ENCODE measurements at places on chromosomes 16 and 17. TPM values are rescaled to one million over a fixed set of nuclear protein-coding genes. Genes with fewer than 3 reads are reported as not detected.

The ZNF205 gene
- total RNA-seq: 10.4 TPM

The C17orf50 gene
- not detected for total RNA-seq

DNA sequence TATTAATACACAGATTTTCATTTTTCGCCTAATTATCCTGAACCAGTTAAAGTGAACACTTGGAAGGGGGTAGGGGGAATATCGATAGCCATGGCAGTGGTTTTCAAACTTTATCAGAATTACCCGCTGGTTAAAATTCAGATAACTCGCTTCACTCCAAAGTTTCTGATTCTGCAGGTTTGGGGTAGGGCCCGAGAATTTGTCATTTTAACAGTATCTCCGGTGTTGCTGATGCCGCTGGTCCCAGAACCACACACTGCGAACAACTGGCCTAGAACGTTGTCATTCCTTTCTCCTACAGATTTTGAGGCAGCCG, 313 bp upstream of the NSRP1 start:
- H3K27me3 ChIP-seq: no peaks in the 10 kb centered on the region
- H3K27ac ChIP-seq: peak overlapping the region; percentile 97
- H3K4me1 ChIP-seq: peaks cover 17% of the 10 kb centered on the region
- DNase-seq: no peak
- H3K36me3 ChIP-seq: peaks cover 26% of the 10 kb centered on the region

The HAP1 gene
- total RNA-seq: 0.94 TPM

DNA sequence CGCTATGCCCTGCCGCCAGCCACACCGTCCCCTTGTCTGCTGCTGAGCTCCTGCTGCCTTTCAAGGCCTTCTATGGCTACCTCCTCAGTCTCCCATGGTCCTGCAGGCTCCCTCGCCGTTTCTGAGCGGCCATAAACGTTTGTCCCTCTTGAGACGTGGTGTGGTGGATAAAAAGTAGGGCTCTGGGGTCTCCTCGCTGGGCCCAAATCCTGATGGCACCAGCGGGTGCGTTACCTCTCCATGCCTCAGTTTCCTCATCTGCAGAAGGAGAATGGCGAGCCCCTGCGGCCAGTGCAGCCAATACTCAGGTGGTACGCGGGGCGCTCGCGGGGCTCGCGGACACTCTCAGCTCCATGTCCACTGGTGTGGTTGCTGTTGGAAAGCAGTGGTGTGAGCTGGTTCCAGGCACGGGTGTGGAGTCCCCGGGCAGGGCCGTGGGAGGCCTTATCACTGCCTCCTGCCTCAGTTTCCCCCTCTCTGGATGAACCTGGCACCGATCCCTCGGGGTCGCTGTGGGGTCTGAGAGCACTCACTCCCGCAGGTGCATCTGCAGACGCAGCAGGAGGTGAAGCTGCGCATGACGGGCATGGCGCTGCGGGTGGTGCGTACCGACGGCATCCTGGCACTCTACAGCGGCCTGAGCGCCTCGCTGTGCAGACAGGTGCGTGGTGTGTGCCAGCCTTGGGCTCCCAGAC, 2.5 kb downstream of the SLC25A10 start:
- H3K27me3 ChIP-seq: no peaks in the 10 kb centered on the region
- DNase-seq: no peak
- H3K27ac ChIP-seq: no peak overlapping the region
- H3K36me3 ChIP-seq: no peaks in the 10 kb centered on the region

- peak overlapping the region; percentile 85 for H3K27ac ChIP-seq
- no peaks in the 10 kb centered on the region for H3K27me3 ChIP-seq
- peaks cover 52% of the 10 kb centered on the region for H3K4me1 ChIP-seq
- no peak for DNase-seq
- peak overlapping the region; percentile 28 for H3K4me3 ChIP-seq
These were observed 55.2 kb upstream of the MRTFB start for GRCh38 chr16:14015948-14016347.

DNA sequence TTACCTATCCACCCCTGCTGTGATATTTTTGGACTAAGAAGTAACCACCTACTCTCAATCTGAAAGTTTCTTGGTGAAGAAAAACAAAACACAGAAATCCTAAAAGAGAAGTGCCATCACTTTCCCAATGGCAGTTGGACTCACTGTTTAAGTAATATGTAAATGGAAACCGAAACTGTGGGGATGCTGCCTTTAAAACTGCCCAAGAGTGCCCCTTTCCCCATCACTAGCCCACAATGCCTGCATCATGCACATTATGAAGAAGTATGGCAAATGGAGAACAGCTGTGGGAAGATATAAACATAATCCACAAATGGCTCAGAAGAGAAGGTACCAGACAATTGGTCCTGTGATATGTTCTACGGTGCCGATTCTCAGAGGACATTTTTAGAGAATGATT, 33.5 kb upstream of the SLC6A2 start:
- H3K4me3 ChIP-seq: no peak overlapping the region
- no peaks in the 10 kb centered on the region for H3K27me3 ChIP-seq
- DNase-seq: no peak

DNA sequence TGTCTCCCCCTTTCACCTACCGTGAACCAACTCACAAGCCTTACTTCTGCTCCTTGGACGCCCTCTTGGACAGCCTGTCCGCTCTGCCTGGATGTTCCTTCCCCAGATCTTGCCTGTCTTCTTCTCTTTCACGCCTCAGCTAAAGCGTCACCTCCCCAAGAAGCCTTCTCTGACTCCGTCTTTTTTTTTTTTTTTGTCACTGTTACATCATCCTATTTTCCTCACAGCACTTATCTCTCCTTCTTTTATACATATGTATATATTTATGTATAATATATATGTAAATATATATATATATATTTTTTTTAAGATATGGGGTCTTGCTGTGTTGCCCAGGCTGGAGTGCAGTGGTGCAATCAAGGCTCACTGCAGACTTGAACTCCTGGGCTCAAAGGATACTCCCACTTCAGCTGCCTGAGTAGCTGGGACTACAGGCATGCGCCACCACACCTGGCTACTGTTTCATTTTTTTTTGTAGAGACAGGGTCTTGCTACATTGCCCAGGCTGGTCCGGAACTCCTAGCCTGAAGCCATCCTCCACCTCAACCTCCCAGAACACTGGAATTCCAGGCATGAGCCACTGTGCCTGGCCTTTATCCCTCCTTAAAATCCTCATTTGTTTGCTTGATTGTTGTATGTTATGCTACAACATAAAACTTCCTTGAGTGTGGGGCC, 16.5 kb upstream of the AKTIP start:
- H3K27me3 ChIP-seq: no peaks in the 10 kb centered on the region
- DNase-seq: no peak
- no peaks in the 10 kb centered on the region for H3K36me3 ChIP-seq
- peak overlapping the region; percentile 38 for H3K27ac ChIP-seq
- H3K4me1 ChIP-seq: peaks cover 14% of the 10 kb centered on the region

GRCh38 chr17:39688475-39688835, 598 bp upstream of the PGAP3 start:
- peaks cover 2% of the 10 kb centered on the region for H3K36me3 ChIP-seq
- DNase-seq: no peak
- no peaks in the 10 kb centered on the region for H3K27me3 ChIP-seq

DNA sequence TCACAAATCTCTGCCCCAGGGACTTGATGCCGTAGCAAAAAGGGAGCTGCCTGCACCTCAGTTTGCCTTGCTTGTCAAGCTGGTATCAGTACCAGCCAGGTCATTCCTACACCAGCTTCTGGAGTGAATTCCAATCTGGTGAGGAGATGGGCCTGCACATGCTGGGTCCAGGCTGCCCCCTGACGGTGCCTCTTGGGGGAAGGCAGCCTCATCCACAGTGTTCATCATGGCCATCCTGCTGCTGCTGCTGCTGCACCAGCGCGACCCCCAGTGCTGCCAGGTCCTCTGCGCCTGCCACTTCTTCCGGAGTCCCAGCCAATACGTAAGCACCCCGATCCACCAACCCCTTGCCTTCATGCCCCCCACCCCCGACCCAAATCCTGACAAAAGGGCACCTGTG, 8.3 kb downstream of the MRPL27 start:
- no peak overlapping the region for H3K27ac ChIP-seq
- H3K4me1 ChIP-seq: peaks cover 5% of the 10 kb centered on the region
- H3K36me3 ChIP-seq: peaks cover 24% of the 10 kb centered on the region
- H3K27me3 ChIP-seq: no peaks in the 10 kb centered on the region
- no peak for DNase-seq

The PIRT gene
- not detected for total RNA-seq

The G6PC1 gene
- total RNA-seq: not detected

The ACSM3 gene
- 6.3 TPM for total RNA-seq

The LLGL2 gene
- total RNA-seq: 76.4 TPM

- H3K27me3 ChIP-seq: no peaks in the 10 kb centered on the region
- H3K4me3 ChIP-seq: no peak overlapping the region
- no peaks in the 10 kb centered on the region for H3K36me3 ChIP-seq
- no peak for DNase-seq
- H3K4me1 ChIP-seq: peaks cover 4% of the 10 kb centered on the region
These were observed 25.4 kb downstream of the DNAJA2 start for GRCh38 chr16:46947900-46948547.

DNA sequence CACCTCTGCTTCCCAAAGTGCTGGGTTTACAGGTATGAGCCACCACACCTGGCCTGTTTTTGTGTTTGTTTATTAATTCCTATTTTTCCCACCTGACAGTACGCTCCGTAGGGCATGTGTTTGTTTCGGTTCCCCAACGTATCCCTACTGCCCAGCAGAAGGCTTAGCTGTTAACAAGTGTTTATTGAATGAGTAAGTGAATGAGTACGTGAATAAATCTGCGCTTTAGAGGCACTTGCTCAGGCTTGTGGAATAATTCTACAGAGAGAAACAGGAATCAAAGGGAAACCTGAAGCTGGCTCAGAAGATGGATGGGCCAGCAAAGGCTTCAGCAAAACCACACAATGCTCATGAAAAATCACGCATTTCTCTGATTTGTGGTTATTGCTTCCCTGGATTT, 647.9 kb downstream of the MAF start:
- DNase-seq: no peak
- no peak overlapping the region for H3K4me3 ChIP-seq
- no peak overlapping the region for H3K27ac ChIP-seq
- no peaks in the 10 kb centered on the region for H3K27me3 ChIP-seq
- no peaks in the 10 kb centered on the region for H3K36me3 ChIP-seq
- H3K4me1 ChIP-seq: peaks cover 16% of the 10 kb centered on the region

The HIRIP3 gene
- total RNA-seq: 5.1 TPM

- H3K27me3 ChIP-seq: no peaks in the 10 kb centered on the region
- H3K4me3 ChIP-seq: no peak overlapping the region
- H3K27ac ChIP-seq: no peak overlapping the region
- H3K36me3 ChIP-seq: no peaks in the 10 kb centered on the region
These were observed 15.8 kb upstream of the KRT20 start for GRCh38 chr17:40900809-40901356.

GRCh38 chr17:43734376-43734775, 24.2 kb downstream of the SOST start:
- no peak for DNase-seq
- H3K4me3 ChIP-seq: no peak overlapping the region
- no peaks in the 10 kb centered on the region for H3K27me3 ChIP-seq
- no peak overlapping the region for H3K27ac ChIP-seq
- H3K36me3 ChIP-seq: no peaks in the 10 kb centered on the region

DNA sequence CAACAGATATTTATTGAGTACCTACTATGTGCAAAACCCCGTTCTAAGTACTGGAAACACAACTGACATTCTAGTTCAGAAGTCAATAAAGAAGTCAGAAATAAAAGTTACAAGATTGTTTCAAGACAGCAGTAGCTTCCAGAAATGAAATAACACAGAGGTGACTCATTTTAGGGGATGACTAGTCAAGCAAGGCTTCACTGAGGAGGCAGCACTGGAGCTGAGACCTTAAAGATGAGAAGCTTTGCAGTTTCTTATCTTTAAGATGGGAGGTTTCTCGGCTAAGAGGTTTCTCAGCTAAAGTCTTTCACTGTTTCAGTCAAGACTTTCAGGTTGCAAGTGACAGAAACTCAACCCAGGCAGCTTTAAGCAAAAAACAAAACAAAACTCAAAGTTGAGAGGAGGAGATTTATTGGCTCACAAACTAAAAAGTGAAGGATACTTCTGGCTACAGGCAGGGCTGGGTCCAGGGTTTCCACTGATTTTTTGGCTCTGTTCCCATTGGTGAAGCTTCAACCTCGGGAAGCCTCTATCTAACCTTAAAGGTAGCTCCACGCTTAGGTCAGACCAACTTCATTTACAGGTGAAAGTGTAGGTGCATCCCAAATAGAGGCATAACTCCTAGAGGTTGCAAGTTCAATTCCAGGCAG, 7.4 kb upstream of the MMP2 start:
- peaks cover 28% of the 10 kb centered on the region for H3K4me1 ChIP-seq
- no peak for DNase-seq
- no peak overlapping the region for H3K4me3 ChIP-seq
- no peaks in the 10 kb centered on the region for H3K36me3 ChIP-seq
- no peaks in the 10 kb centered on the region for H3K27me3 ChIP-seq
- peak overlapping the region; percentile 80 for H3K27ac ChIP-seq

DNA sequence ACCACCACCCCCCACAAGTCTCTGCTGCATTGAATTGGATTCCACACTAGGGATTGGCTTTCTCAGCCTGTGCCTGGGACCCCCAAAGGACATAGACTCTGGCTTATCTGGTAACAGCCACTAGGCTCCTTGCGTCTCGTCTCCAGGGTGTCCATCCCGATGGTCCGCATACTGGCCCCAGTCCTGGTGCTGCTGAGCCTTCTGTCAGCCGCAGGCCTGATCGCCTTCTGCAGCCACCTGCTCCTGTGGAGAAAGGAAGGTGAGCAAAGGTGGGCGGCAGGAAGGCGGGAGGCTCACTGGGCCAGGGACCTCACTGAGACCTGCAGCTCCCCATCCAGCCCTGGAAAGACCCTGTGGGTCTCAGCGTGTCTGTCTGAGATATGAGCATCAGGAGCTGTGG, 8.1 kb downstream of the CD300LG start:
- H3K27me3 ChIP-seq: peaks cover 66% of the 10 kb centered on the region
- no peaks in the 10 kb centered on the region for H3K4me1 ChIP-seq
- H3K36me3 ChIP-seq: no peaks in the 10 kb centered on the region
- H3K27ac ChIP-seq: no peak overlapping the region
- DNase-seq: no peak
- no peak overlapping the region for H3K4me3 ChIP-seq

DNA sequence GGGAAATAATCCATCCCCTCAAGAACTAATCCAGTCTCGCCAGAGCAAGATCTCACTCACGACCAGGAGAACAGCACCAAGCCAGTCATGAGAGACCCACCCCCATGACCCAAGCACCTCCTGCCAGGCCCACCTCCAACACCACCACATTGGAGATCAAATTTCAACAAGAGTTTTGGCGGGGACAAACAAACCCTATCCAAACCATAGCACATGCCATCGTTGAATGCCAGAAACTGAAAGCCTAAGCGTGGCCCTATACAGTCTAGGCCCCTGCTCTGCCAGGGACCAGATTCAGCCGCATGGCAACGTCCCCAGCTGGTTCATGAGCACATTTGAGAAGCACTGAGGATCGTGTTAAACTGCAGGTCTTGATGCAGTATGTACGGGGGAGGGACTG, 57.3 kb downstream of the AXIN2 start:
- no peaks in the 10 kb centered on the region for H3K36me3 ChIP-seq
- no peak overlapping the region for H3K27ac ChIP-seq

Measured in esophagus squamous epithelium (tissue), 5 donors.